ENCODE measurements at places on chromosomes 11 and 22.

DNA sequence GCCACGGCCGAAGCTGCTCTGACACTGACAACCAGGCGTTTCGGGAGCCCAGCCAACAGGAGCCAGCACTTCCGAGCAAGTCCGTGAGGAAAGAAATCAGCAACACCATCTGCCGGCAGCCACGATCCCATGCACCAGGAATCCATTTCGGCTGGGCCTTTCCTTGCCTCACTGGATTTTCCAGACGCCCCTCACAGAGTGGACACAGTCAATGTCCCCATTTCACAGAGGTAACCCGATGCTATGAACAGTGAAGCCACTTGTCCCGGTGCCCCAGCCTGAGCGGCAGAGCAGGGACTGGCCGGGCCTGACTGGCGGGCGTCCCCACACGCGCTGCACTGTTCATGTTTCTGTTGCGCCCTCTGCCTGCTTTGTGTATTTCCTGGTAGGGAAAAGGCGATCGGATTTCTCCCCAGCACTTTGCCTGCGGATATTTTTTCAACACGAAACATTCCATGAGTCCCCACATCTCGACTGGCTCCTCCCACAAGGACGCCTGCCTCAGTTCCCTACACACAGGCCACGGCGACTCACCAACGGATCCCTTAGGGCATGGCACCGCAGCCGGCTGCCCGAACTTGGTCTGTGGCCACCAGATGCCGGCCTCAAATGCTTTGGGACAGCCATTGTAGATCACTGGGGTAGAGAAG lies 55.3 kb downstream of the TRMU start:
- DNase-seq, result no peak

- no peak for DNase-seq
These were observed 8.9 kb downstream of the TOM1 start for GRCh38 chr22:35308480-35309021.

DNA sequence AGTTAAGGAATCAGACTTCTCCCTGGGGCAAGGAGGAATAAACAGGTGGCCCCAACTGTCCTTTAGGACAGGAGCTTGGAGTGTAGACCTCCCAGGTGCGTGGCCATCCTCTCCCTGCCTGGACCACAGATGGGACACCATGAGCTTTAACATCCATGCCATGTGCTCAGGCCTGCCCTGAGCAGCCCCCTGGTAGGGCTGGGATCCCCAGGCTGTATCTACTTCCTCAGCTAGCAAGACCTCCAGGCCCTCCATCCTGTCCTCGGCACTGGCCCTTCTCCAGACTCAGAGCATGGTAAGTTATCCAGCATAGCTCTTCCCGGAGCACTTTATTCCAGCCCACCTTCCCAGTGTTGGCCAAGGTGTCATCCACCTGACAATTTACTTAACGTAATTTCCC lies 5.7 kb downstream of the CD6 start:
- DNase-seq, result no peak

- no peak for DNase-seq
These were observed 28.2 kb downstream of the MS4A10 start for GRCh38 chr11:60813324-60813723.

DNA sequence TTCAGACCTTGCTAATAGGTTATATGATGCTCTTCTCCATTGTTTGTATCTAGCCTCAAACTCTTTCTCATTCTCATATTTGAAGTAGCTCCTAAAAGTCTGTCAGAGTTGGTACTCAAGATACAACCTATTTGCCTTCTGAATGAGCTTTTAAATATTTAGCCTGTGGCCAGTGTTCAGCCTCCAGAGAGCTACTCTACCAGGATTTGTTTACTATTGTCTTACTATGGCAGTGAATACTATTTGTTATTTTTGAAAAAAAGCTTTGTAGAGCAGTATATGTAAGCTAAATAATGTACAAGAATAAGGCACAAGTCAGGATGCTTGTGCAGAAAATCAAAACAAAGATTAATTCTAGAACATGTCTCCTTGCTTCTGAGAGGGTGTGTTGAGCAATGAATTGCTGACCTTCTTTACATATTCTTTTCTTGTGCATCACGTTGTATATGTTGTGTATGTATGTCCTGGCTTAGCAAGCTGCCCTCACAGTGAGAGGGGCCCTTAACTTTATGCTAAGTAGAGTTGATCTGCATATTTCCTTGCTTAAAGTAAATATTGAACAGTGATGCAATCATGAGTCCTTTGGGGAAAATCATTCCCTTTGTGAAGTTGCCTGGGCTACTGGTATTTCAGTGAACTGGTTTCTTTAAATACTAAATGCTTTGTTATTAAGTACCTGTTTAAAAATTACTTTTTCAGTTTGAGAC lies 438.0 kb downstream of the LUZP2 start:
- no peak for DNase-seq

GRCh38 chr11:83557653-83558052 lies 271.5 kb upstream of the CCDC90B start:
- DNase-seq, result no peak

DNA sequence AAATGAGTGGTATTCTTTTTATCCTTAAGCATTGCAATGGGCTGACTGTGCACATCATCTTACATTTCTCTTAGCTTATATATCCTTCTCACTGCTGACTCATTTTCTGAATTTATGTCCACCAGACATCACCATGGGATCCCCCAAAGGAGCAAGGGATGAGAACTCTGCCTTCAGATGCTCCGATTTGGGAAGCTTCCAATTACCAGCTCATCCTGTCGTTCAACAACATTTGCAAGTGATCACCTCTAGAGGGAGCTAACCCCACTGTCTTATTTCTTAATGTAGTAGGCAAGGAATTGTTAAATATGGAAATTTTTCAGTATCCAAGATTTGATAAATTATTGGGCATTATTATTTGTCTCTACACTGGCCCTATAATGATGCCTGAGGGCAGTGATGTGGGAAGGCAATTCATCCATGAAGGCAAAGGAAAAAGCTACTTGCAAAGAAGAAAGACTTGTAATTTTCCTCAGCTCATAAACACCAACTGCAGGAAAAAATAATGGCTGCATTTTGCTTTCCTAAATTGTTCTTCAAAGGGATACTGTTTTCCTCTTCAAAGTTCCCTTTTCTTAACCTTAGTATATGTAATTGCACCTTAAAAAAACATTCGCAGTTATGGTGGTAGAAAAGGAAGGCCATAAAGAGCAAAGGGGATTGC lies 102.4 kb upstream of the FSHB start:
- no peak for DNase-seq

DNA sequence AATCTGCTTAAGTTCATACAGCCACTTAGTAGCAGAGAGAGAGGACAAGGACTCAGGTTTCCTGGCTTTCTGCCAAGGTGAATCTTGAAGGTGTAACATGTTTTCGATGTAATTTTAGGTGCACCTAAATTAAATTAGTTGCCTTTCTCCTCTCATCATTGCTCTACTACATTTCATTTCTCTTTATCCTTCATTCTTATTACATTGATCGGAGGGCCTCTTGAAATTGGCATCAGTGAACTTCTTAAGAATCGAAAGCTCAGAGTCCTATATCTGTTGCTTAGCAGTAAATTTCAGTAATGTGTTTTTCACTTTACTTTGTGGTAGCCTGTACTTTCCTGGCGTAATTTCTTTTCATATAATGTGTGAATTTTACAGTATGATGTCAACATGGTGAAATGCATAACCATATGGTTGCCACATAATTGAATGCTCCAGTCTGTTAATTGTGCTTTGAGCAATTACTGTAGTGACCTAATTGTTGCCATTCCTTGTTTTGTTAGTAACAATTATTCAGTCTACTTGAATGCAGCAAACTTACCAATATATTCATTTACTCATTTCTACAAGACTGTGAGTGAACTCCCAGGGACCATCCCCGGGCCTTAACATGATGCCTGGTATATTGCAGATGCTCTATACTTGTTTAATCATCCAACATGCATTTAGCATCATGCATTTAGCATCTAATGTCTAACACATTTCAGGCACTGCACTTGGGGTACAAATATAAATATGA lies 138.1 kb downstream of the MAML2 start:
- no peak for DNase-seq

GRCh38 chr11:110249766-110250165 lies 46.6 kb downstream of the RDX start:
- DNase-seq, result no peak

DNA sequence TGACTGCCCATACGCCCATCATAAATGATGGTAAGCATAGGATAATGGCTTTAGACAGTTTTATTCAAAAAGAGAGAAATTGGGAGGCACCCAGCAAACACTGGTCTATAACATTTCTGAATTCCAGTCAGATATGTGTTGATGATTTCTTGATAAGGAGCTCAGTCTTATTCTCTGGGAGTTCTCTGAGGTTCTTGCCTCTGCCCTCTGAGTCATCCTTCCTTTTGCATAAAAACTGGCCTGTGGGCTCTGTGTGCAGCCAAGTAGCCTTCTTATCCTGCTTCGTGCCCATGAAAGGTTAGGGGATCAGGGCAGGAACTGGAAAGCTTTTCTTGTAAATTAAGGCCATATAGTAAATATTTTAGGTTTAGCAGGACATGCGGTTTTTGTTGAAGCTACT lies 48.9 kb downstream of the FAR1 start:
- DNase-seq, result no peak

- no peak for DNase-seq
These were observed 156.5 kb downstream of the FCHSD2 start for GRCh38 chr11:72985645-72986044.

Measured in stimulated activated CD4-positive, alpha-beta T cell treated with anti-CD3 and anti-CD28 coated beads, Interleukin-12 subunit alpha, Interleukin-12 subunit beta, amount 100 ng/mL, for 24 hours (primary cell).